ENCODE measurements at places on chromosomes 12 and 14.

DNA sequence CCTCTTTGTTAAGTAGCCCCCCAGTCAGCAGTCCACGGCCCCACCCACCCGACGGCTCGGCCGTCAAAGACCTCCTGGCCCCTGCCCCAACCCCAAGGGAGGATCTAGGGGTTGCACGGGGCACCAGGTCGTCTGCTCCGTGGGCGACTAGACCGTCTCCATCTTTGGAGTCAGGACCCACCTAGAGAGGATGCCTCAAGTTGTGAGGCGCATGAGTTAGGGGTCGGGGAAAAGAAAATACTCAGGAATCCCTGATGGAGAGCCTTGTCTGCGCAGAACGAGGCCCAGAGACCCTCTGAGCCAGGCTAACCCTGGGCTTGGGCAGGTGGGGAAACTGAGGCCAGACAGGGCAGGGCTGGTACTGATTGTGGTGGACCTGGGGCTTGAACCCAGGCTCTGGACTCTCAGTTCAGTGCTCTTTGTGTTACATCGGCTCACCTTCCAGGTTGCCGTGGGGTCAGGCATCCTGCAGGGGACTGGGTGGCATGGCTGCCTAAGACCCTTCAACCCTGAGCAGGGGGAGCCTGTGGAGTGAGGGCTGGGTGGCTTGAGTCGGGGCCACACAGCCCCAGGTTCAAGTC is 839 bp downstream of the OTUB2 start:
- DNase-seq = no peak

DNA sequence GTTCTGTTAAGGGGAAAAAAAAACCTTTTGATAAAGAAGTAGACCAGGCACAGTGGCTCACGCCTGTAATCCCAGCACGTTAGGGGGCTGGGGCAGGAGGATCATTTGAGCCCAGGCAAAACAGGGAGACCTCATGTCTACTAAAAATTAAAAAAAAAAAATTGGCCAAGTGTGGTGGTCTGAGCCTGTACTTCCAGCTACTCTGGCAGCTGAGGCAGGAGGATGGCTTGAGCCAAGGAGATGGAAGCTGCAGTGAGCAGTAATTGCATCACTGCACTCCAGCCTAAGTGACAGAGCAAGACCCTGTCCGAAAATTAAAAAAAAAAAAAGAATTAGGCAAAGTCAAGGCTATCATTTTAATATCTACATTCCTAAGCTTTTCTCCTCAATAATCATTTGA is 124.8 kb upstream of the CPM start:
- no peak for DNase-seq

GRCh38 chr14:97380539-97380941 is 583.4 kb downstream of the VRK1 start:
- DNase-seq = no peak

DNA sequence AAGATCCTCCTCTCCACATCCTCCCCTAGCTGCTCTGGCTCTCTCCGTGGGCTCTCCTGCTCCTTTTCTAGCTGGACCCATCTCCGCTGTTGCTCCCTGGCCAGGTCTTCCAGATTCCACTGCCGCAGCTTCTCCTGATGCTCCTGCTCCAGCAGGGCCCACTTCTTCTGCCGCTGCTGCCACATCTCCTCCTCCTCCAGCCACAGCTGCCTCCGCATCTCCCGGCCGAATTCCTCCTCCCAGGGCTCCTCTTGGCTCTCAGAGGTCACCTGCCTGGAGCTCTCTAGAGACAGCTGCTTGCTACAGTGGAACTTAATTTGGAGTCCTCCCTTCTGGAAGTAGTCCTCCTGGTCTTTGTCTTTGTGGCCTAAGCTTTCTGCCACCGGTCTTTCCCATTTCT is 5.5 kb downstream of the FAM186B start:
- no peak for DNase-seq

- DNase-seq = no peak
These were observed 38.8 kb downstream of the CACNA2D4 start for GRCh38 chr12:1879633-1880032.

- no peak for DNase-seq
These were observed 2.8 kb downstream of the TRHDE start for GRCh38 chr12:72274931-72275330.

DNA sequence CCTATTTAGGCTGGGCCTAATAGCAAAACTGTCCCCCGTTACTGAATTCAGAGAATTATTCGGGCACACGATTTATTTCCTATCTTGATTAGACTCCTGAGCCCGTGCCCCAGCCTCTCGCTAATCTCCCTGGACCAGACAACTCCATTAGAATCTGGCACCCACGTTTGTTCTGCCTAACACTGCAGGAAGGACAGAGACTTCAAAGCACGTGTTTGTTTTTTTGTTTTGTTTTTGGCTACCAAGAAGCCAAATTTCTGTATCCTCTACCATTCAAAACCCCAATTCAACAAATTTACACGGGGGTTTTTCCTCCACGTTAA is 4.8 kb downstream of the USP44 start:
- DNase-seq = no peak

DNA sequence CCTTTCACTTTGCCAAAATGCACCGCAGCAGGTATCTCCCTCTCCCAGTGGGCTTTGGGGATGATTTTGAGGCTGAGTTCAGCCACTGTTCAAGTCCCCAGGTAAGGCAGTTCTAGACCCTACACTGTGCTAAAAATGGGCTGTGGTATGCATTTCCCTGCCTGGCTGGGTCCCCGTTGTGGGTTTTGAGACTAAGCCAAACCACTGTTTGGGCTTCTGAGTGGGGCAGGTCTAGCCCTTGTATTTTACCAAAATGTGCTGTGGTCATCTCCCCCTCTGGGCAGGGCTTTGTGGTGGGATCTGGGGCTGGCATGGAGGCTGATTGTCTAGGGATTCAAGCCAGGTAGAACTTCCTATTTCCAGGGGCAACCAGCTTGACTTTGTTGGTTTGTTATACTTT is 13.6 kb upstream of the OR4Q3 start:
- no peak for DNase-seq

DNA sequence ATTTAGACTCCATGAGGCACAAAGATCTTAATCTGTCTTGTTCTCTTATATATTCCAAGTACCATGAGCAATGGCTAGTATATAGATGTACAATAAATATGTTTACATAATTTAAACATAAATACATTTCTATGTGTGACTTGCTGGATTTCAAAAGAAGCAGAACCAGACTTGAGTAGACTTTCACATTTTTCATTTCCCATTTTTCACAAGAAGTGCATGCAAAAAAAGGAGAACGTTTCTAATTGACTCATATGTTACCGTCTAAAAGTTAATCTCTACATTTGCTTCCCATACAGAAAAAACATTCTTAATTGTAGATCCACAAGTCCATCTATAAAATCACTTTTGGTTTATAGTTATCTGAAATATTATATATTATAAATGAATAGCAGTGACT is 256.5 kb upstream of the USP15 start:
- no peak for DNase-seq

GRCh38 chr12:92335831-92336230 is 190.2 kb upstream of the BTG1 start:
- DNase-seq = no peak

DNA sequence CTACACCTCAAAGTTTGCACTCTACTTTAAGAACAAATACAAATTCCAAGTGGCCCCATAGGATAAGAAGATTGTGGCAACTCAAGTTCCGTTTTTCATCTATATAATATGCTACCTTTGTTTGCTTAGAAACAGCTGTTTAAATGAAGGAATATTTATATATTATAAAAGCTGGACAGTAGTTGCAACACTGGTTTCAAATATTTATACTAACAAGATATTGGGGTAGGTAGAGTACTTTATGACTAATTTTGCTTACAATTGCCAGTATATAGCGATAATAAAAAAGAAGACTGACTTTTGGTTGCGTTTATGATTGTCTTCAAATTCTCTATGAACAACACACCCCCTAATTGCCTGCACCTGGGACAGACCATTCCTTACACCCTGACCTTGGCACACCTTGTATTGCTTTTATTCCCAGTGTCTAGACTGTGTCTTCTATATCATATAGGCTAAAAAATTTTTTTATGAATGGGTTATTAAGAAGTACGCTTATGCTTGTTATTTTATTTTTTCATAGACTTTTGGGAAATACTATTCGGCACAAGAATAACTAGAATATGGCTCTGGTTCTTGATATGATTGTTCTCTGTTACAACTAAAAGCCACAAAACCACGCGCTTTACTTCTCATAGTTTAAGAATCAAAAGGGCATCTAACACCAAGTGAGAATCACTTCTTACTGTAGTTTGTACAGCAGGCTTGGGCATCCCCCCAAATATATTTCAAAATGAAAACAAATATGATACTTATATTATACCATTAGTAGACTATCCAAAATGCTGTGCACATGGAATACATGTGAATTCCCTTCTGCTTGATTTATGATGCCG is 455.4 kb upstream of the DCN start:
- no peak for DNase-seq

DNA sequence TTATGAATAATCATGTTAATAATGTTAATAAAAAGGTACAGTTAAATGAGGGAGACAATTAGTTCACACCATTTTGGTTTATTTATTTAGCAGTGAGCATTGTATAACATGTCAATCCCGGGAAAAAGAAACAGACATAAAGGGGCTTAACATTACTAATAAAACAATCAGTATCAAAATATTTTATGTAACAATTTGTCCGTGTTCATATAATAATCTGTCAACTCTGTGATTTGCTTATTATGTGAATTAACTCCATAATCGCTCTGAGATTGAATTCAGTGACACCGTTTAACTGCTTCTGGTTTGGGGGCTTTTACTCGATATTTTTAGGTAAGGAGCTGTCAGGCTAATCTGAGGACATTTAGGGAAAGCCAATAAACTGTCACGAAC is 95.8 kb upstream of the HMGA2 start:
- DNase-seq = no peak

DNA sequence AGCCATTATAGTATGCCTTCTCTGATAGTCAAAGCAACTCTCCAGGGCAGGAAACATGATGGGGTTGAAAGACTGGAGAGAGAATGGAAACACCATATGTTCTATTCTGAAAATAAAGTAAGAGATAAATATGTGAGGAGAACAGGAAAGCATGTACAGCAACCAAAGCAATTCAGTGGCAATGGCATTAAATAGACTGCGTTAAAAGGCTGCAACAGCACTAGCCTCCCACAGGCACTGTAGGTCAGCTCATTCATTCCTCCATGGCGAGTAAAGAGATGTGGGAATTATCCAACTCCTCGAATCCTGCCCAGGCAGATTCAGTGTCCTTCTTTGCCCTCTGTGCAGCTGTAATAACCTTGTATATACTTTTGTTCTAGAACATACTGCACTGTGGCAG is 43.8 kb downstream of the ANO6 start:
- DNase-seq = no peak

- no peak for DNase-seq
These were observed 915.2 kb downstream of the SLC6A15 start for GRCh38 chr12:83997423-83997822.

- no peak for DNase-seq
These were observed 23.3 kb downstream of the ZC2HC1C start for GRCh38 chr14:75092698-75093097.

DNA sequence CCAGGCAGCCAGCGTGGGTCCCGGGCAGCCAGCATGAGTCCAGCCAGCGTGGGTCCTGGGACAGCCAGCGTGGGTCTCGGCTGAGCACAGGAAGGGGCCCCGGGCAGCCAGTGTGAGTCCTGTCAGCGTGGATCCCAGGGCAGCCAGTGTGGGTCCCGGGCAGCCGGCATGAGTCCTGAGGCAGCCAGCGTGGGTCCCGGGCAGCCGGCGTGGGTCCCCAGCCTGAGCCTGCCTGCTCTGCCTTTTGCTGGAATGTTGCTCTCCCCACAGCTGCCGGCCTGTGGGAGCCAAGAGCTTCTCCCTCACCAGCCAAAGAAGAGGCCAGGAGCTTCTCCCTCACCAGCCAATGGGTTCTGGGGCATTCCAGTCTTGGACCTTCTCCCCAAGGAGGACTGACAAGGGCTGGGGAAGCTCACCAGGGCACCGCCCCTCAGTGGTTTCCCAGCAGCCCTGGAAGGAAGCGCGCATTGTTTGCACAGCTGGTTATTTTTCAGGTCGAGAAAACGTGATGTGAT is 15.0 kb upstream of the RFLNA start:
- no peak for DNase-seq

DNA sequence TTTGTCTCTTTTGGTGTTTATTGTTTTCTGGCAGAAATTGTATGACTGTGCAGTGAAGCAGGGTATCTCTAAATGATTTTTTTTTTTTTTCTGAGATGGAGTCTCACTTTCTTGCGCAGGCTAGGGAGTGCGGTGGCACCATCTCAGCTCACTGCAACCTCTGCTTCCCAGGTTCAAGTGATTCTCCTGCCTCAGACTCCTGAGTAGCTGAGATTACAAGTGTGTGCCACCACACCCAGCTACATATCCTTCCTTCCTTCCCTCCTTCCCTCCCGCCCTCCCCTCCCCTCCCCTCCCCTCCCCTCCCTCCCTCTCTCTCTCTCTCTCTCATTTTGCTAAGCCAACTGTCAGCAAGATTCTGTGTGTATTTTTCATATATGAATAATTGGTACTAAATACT is 94.4 kb downstream of the PPHLN1 start:
- DNase-seq = no peak

GRCh38 chr14:99603471-99604277 is at the start of gene CCDC85C:
Gene CCDC85C (minus strand): TSS chr14:99604207. CDS start chr14:99603959, 248 bp downstream.
- no peak for DNase-seq

DNA sequence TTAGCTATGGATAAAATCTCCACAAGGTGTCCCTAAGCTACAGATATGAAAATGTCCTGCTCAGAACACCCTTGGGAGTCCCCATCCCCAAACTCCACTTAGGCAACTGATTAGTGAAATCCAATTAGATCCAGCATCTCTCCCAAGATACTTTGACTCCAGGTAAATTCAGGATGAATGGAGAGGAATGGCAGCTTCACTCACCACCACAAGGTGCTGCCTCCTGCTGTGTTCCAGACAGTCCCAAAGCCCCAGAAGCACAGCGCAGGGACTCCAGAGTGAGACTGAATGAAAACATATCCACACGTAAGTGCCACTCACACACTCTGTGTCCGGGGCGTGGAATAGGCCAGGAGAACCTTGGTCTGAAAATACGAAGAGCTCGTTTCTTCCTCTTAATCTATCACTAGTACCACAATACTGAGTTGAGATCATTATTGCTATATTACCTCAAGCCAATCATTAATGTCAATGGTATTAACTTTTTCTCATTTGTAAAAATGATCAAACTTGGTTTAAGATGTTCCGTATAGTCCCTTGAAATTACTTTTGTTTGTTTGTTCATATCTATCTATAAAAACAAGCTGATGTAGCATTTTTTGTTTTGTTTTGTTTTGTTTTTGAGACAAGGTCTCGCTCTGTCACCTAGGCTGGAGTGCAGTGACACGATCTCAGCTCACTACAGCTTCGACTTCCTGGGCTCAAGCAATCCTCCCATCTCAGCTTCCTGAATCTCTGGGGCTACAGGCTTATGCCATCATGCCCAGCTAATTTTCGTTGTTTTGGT is 70.0 kb upstream of the BICD1 start:
- DNase-seq = no peak

Data from right renal cortex interstitium (tissue), 3 donors.